HEK293T (cell line): ENCODE measurements at places on chromosomes 3 and 15.

DNA sequence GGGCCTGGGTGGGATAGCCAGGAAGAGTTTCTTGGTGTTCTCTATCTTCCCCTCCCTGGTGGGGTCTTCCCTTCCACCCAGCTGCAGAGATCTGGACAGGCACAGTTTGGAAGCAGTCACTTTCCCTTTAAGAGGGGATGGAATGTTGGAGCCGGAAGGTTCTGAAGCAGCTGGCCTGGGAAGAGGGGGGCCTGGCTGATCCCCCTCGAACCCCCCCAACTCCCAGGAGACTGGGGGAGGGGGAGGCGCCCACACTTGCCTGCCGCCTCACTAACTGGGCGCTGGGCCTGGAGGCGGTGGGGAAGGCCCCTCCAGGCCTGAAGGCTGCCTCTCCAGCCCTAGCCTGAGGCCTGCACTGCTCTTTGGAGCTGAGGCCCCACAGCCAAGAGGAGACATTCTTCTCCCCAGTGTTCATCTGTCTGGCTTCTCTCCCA, 1.4 kb downstream of the DVL3 start:
- DNase-seq: no peak

DNA sequence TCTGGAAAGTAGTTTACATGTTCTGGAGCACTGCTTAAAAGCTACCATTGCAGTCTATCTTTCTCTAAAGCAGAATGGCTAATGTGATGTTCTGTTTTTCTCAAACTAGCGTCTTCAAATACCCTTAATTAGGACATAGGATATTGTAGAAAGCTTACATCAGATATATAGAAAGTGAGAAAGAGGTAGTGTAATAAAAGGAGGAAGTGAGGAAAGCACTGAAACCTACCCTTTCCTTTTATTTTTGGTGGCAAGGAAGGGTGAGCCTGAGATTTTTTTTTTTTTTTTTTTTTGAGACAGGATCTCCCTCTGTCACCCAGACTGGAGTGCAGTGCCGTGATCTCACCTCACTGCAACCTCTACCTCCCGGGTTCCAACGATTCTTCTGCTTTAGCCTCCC, 9.4 kb downstream of the SENP2 start:
- DNase-seq: no peak

DNA sequence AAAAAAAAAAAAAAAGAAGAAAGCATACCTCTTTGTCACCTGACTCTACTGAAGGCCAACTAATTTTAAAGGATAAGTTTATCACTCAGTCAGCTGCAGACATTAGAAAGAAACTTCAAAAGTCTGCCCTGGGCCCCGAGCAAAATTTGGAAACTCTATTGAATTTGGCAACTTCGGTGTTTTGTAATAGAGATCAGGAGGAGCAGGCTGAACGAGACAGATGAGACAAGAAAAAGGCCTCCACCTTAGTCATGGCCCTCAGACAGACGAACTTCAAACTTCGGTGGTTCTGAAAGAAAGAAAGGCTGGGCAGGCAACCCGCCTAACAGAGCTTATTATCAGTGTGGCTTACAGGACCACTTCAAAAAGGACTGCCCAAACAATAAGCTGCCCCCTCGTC, 18.5 kb downstream of the GLDN start:
- DNase-seq: no peak

DNA sequence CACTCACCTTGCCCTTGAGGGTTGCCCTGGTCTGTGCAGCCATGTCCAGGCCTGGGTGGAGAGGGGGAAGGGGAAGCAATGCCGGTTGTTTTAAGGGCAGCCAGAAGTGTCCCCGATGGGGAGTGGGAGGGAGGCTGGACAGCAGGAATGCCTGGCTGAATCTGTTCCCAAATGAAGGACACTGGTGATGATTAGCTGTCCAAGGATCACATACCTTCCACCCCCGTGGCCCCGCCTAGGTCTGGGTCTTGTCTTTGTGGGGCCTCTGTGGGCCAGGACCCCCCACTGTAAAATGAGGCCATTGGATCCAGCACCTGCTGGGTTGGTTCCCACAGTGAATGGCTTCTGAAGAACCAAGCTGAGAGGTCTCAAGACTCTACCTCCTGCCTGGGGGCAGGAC, 71.4 kb downstream of the FBLN2 start:
- DNase-seq: no peak
